ENCODE measurements at places on chromosomes 12 and 14.

DNA sequence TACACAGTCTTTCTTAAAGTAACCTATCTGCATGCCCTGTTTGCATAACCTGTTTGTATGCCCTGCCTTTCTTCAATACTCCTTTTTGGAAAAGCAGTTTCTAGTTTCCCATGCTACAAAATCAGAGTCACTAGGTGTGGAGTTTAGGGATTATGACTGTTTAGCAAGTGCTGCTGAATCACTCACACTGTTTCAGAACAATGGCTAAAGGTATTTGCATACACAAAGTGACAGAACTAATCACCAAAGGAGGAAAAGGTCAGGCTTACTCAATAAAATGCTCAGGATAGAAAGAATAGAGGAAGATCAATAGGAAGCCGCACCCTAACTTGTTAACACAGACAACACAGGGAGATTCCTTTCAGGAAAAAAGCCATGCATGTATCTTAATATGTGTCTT lies 19.4 kb downstream of the EGLN3 start:
- DNase-seq: peak; percentile 79

- no peak for DNase-seq
These were observed 26.8 kb downstream of the ANKS1B start for GRCh38 chr12:99957866-99958466.

- DNase-seq: no peak
These were observed 4.7 kb downstream of the CCDC184 start for GRCh38 chr12:48187916-48188695.

DNA sequence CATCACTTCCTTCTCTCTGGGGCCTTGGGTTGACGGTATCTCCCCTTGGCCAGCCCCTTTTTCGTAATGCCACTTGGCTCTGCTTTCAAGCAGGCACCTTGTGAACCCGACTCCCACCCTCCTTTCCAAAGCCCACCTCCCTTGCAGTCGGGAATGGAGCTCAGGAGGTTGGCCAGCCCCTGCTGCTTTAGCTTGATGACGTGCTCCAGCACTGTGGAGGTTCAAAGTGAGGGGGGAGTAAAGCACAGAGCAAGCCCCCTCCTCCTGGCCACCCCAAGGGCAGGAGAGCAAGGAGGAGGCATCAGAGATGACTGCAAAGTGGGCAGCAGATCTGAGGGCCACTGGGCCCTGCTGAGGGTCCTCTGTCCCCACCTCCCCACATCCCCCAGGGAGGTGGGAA lies 103.4 kb downstream of the ZFP36L1 start:
- no peak for DNase-seq

- no peak for DNase-seq
These were observed 794.3 kb upstream of the NOVA1 start for GRCh38 chr14:27392153-27392552.

GRCh38 chr12:57954768-57955167 lies 13.4 kb downstream of the ATP23 start:
- DNase-seq: no peak

DNA sequence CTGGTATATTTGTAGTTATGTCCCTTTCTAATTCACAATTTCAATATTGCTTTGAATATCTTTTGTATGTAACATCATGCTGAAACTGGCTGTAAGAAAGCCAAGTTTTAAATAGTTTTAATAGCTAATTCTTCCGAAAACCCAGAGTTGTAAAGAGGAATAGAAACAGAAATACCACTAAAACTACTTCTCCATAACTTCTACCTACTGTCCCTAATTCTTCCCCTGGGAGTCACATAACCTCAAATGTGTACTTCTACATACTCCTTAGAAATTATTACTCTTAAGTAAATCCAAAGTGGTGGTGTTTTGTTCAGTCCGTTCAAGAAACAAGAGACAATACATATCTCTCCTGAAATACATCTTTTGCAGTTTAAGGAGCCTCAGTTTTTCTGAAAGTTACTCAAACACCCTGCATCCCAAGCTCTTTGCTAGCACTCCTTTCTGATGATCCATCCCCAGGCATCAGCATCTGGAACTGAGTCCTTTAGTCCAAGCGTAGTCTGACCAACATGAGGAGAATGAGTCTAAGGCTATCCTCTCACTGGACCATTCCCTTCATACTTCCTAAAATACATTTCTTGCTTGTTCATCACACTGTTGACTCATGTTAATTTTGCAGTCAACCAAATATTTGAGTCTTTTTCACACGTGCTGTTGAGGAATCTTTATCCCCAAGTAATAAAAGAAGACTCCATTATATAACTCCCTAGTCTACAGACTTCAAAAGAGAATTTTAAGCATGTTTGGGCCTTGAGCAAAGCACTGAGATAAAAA lies 214.3 kb upstream of the NUDT4 start:
- DNase-seq: peak; percentile 29

DNA sequence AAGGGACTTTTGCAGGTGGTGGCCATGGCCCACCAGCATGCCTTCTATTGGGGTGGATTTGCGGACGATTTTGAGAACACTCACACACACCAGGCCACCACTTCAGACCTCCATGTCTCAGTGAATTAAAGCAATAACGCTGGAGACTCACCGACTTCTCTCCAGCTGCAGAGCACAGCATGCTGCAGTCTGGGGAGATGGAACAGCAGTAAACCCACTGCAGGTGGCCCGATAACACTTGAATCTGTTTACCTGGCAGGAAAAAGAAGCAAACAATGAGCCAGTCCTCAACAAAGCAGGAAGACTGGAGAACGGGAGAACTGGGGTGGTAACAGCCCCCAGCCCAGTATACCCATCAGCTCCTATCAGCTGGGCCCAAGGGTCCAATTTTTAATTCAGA lies 21.6 kb downstream of the RFC5 start:
- no peak for DNase-seq

GRCh38 chr14:71668186-71668912 lies 263.9 kb upstream of the RGS6 start:
- no peak for DNase-seq

GRCh38 chr14:55099756-55100155 lies 29.3 kb upstream of the LGALS3 start:
- DNase-seq: peak; percentile 53

GRCh38 chr12:116399055-116399454 lies 121.6 kb upstream of the MED13L start:
- DNase-seq: no peak

- no peak for DNase-seq
These were observed 378.1 kb downstream of the ALG10 start for GRCh38 chr12:34400411-34400881.

GRCh38 chr12:30927222-30927611 lies 669 bp downstream of the TSPAN11 start:
- DNase-seq: no peak

DNA sequence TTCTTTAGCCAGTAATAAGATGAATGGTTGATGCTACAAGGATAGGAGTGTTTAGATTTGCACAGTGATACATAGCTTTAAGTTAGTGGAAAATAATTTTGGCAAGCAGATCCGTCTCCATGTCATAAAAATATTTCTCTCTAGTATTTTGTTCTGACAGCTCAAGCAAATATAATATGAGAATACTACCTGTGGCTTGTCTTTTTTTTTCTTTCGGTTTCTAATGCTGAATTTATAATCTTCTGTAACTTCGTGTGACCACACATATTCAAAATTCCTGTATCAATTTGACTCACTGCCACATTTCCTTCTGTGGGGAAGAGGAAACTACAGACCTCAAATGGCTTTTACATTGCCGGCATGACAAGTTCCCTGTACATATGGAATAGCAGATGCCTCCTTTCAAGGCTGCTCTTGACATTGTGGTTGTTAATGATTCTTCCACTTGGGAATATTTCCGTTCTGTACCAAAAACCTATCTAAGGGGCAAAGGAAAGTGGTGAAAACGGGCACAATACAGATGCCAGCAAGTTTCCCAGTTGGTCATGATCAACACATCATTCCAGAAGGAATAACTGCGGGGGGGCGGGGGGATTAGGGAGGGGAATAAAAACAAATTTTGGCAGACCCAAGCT lies 103.6 kb upstream of the CCDC91 start:
- DNase-seq: no peak

GRCh38 chr12:20055856-20056255 lies 312.5 kb upstream of the PDE3A start:
- no peak for DNase-seq

GRCh38 chr14:58501214-58501816 lies 73.8 kb downstream of the KIAA0586 start:
- DNase-seq: peak; percentile 74

GRCh38 chr14:54688229-54688628 lies 121.3 kb downstream of the SAMD4A start:
- no peak for DNase-seq

DNA sequence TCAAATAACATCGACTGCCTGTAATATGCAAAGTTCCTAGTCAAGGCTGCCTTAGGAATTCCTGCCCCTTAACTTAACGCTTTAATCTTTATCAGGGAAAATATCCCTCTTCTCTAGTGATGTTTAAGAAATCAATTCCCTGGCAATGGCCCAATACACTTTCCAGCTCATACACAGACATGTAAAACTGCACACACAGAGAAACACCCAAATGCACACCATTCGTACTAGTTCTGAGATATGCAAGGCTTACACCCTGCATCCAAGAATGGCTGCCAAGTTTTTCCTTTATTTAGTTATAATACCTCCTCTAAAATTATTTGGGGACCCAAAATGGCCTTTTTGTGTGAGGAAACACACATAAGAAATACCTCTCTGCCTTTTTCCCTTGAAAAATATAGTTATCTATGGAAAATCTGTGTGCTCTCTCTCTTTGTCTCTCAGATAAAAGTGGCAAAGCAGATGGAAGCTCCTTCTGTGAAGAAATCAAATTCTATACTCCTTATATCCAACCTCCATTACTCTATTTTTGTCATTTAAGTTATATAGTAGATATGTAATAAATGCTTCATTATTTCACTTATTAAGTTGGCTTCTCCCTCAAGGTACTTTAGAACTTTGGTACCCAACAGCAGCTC lies 120.0 kb upstream of the MDM1 start:
- no peak for DNase-seq

GRCh38 chr12:50984586-50985298 lies 32.4 kb downstream of the HIGD1C start:
- DNase-seq: no peak

- DNase-seq: no peak
These were observed 225.6 kb downstream of the GXYLT1 start for GRCh38 chr12:41919048-41919447.

- peak; percentile 25 for DNase-seq
These were observed 66.6 kb downstream of the SINHCAF start for GRCh38 chr12:31259136-31259886.

DNA sequence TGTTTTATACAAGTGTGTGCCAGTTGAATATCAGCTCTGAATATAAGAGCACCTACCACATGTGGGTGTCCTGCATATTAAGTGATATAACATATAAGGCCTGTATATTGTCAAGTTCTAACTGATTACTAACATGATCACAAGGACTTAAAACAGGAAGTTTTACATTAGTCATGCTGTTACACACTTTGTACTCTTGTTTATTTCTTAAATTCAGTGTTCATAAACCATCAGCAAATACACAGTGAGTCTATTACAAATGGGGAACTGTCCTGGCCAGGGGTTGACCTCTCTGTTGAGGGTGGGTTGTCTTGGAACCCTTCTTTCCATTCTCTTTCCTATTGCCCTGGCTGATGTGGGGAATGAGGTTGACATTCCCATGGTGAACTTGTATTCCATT lies 19.1 kb downstream of the HELB start:
- peak; percentile 82 for DNase-seq

- DNase-seq: peak; percentile 87
These were observed 7.4 kb downstream of the TMEM120B start for GRCh38 chr12:121719926-121720414.

- no peak for DNase-seq
These were observed 414 bp upstream of the ANKS1B start for GRCh38 chr12:99985129-99985570.

GRCh38 chr14:100639280-100639679 lies 52.1 kb upstream of the BEGAIN start:
- no peak for DNase-seq

DNA sequence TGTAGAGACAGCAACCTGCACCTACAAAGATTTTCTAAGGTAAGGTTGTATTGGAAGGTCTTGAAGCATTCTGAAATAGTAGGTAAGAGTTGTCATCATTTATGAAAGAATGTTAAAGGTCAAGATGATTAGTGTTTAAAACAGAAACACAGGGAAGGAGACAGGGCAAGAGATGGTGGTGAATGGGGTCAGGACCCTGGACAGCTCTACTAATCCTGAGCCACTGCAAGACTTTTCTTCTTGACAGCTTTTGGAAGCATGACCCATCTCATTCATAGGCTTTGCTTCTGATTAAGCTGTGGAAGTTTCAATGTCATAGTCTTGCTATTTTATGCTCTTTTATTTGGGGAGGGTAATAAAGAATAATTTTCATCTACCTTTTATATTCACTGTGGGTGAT lies 75.5 kb upstream of the CAND1 start:
- DNase-seq: peak; percentile 46

DNA sequence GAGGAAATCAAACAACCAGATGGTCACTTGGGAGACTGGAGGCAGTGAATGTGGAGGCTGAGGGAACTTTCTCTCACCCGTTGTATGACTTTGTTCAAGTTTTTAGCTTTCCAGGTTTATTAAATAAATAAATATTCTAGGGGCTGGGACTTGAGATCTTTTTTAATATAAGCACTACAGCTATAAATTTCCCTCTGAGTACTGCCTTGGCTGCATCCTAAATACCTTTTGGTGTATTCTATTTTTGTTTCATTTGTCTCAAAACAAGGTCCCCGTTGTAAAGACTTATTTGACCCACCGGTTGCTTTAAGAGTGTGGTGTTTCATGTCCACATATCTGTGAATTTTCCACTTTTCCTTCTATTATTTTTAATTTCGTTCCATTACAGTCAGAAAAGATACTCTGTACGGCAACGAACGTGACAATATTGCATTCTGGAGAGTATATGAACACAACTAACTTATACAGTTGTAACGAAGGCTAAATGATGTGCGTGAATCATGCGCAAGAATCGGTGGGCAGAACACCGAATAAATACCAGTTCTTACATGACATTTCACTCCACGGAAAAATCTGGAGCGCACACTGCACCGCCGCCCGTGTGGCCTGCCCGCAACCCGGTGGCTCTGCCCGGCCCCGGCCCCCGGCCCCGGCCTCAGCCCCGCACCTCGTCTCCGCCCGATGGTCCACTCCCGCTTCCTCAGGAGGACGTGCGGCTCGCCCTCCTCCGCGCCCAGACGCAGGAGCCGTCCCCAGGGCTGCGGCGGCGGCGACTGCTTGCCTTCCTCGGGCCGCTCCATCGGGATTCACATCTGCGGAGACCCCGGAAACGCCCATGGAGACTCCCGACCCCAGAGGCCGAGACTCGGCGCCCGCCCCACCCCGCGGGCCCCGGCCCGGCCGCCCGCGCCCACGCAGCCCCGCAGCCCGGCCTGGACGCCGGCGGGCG lies 602 bp downstream of the CHFR start:
- peak; percentile 5 for DNase-seq

DNA sequence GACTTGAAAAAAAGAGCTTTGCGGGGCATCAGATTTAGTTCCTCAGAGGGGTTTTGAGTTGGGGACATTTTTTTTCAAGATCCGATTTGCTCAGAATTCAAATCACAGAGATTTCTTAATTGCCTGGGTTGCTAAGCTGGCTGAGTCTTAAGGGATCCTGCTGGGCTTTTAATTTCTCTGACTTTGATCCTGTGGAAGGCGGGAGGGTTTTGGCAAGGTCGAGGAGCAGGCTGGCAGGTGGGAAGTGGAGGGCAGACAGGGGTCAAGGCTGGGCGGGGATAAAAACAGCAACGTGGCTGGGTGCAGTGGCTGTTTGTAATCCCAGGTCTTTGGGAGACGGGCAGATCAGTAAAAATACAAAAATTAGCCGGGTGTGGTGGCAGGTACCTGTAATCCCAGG lies 33.5 kb upstream of the CCDC63 start:
- DNase-seq: no peak

Measured in bronchial epithelial cell (primary cell).